ENCODE measurements at places on chromosomes 2 and 18.

DNA sequence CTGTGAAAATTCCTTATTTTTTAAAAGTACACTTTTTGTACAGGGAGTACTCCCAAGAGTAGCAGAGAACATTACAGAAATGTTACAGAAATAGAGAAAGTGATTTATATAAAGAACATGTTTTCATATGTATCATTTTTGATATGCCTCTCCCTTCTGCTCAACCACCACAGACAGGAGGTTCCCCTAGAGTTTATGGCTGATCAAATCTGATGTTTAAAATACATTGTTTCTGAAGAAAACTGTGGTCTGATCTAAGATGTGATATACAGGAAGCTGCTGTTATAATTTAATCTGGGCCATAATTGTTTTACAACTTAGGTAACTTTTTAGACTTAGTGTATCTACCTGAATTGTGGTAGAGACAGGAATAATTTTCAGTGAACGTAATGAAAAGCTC, 37.0 kb downstream of the STAT4 start:
- H3K4me1 ChIP-seq = peaks cover 69% of the 10 kb centered on the region
- H3K4me3 ChIP-seq = no peak overlapping the region
- no peak for DNase-seq
- H3K27ac ChIP-seq = peak overlapping the region; percentile 82

- no peak for DNase-seq
- H3K4me3 ChIP-seq = no peak overlapping the region
- no peaks in the 10 kb centered on the region for H3K4me1 ChIP-seq
- no peaks in the 10 kb centered on the region for H3K27me3 ChIP-seq
Observed at GRCh38 chr2:134869946-134870736, 31.7 kb downstream of the ACMSD start.

- H3K27me3 ChIP-seq = peaks cover 6% of the 10 kb centered on the region
- no peak for DNase-seq
- no peaks in the 10 kb centered on the region for H3K4me1 ChIP-seq
- H3K4me3 ChIP-seq = no peak overlapping the region
- H3K27ac ChIP-seq = no peak overlapping the region
Observed at GRCh38 chr2:172859581-172860335, 124.1 kb downstream of the RAPGEF4 start.

- no peak overlapping the region for H3K4me3 ChIP-seq
- H3K27me3 ChIP-seq = peaks cover 5% of the 10 kb centered on the region
- no peak overlapping the region for H3K27ac ChIP-seq
- H3K4me1 ChIP-seq = no peaks in the 10 kb centered on the region
Observed at GRCh38 chr18:24545651-24546050, 85.2 kb downstream of the HRH4 start.

- no peak for DNase-seq
- peak overlapping the region; percentile 29 for H3K4me3 ChIP-seq
- peak overlapping the region; percentile 80 for H3K27ac ChIP-seq
- H3K4me1 ChIP-seq = peaks cover 24% of the 10 kb centered on the region
- H3K36me3 ChIP-seq = peaks cover 4% of the 10 kb centered on the region
Observed at GRCh38 chr2:172944022-172944793, 131.4 kb upstream of the MAP3K20 start.

- no peak overlapping the region for H3K4me3 ChIP-seq
- DNase-seq = no peak
- H3K36me3 ChIP-seq = no peaks in the 10 kb centered on the region
- H3K27ac ChIP-seq = no peak overlapping the region
Observed at GRCh38 chr2:33496726-33497125, 20.3 kb downstream of the RASGRP3 start.

GRCh38 chr2:102615620-102616436, 3.5 kb upstream of the SLC9A2 start:
- peak; percentile 80 for DNase-seq
- peaks cover 15% of the 10 kb centered on the region for H3K4me1 ChIP-seq
- H3K27me3 ChIP-seq = peaks cover 35% of the 10 kb centered on the region
- H3K4me3 ChIP-seq = no peak overlapping the region
- H3K36me3 ChIP-seq = no peaks in the 10 kb centered on the region

DNA sequence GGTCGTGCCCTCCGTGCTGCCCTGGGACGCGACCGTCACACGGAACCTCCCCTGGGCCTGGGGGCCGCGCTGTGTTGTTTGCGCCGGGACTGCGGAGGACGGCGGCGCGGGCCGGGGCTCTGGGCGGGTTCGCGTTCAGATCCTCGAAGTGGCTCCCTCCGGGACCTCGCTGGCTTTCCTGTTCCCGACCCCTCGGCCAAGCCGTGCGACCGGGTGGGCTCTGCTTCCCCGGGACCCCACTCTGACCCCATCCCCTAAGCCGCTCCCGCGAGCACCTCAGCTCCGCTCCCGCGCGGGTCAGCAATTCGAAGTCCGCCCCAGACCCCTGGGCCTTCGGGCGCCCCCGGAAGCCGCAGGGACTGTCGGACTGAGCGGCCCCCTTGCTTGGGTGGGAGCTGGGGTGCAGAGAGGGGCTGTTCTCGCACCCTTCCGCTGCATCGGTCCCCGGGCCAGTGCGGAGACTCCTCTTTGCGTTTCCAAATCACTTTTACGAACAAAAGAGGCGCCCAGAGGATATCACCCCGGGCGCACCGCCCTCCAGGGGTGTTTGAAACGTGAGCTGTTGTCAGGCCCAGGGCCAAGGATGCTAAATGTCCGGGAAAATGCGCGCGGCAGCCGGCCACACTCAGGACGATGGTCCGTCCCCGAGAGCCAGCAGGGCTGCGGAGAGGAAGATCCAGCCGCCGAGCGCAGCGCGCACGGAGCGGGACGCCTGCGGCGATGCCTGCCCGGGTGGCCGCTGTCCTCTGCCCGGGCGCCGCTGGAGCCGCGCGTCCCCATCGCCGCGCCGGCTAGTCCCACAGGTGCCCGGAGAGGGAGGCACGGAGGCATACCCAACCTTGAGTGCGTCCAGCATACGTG, 73.5 kb downstream of the ZCCHC2 start:
- peaks cover 45% of the 10 kb centered on the region for H3K27me3 ChIP-seq
- DNase-seq = no peak
- H3K27ac ChIP-seq = no peak overlapping the region
- H3K36me3 ChIP-seq = no peaks in the 10 kb centered on the region
- H3K4me3 ChIP-seq = peak overlapping the region; percentile 26

GRCh38 chr2:184628051-184628450, 29.7 kb downstream of the ZNF804A start:
- no peaks in the 10 kb centered on the region for H3K4me1 ChIP-seq
- H3K36me3 ChIP-seq = no peaks in the 10 kb centered on the region
- H3K4me3 ChIP-seq = no peak overlapping the region
- no peak for DNase-seq

DNA sequence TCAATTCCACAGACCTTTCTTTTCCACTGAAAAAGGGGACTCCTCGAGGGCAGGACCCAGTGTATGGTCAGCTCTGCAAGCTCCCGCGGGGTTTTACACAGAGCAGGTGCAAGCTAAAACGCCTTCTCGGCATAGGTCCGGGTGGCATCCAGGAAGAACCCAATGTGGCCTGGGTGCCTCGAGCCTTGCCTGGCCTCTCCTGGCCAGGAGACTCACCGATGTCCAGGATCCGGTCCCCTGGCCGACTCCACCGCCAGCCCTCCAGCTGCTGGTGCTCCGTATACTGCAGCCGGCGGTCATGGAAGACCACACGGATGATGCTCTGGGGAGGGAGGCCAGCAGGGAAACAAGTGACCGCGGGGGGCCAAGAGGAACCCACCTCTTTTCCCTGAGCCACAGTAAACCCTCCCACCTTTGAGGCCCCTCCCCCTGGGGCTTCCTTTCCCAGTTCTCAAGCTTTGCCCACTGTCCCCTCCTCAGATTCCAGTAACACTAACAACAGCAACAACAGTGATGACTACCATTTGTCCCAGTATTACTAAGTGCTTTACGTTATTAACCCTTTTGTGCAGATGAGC, 36.1 kb downstream of the TFCP2L1 start:
- DNase-seq = no peak
- H3K27me3 ChIP-seq = no peaks in the 10 kb centered on the region
- no peaks in the 10 kb centered on the region for H3K4me1 ChIP-seq
- no peaks in the 10 kb centered on the region for H3K36me3 ChIP-seq

DNA sequence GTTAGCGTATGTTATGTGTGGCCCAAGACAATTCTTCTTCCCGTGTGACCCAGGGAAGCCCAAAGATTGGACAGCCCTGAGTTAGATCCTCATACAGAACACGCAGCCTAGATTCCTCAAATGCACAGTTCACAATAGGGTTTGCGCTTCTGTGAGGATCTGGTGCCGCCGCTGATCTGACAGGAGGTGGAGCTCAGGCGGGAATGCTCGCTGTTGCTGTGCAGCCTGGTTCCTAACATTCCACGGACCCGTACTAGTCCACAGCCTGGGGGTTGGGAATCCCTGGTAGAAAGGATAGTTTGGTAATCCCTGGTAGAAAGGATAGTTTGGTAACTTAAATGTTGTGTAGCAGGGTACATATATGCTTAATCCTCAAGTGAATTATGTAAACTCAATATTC, 27.0 kb downstream of the MAPRE3 start:
- no peak overlapping the region for H3K4me3 ChIP-seq
- DNase-seq = no peak
- no peaks in the 10 kb centered on the region for H3K36me3 ChIP-seq
- H3K27me3 ChIP-seq = peaks cover 5% of the 10 kb centered on the region
- no peaks in the 10 kb centered on the region for H3K4me1 ChIP-seq

- no peak overlapping the region for H3K27ac ChIP-seq
- H3K27me3 ChIP-seq = no peaks in the 10 kb centered on the region
- H3K36me3 ChIP-seq = peaks cover 26% of the 10 kb centered on the region
Observed at GRCh38 chr18:2909431-2910140, 62.8 kb downstream of the EMILIN2 start.

- DNase-seq = no peak
- no peak overlapping the region for H3K4me3 ChIP-seq
- no peaks in the 10 kb centered on the region for H3K36me3 ChIP-seq
- H3K27me3 ChIP-seq = peaks cover 4% of the 10 kb centered on the region
- no peak overlapping the region for H3K27ac ChIP-seq
- peaks cover 15% of the 10 kb centered on the region for H3K4me1 ChIP-seq
Observed at GRCh38 chr2:187505065-187505672, 49.1 kb downstream of the TFPI start.

DNA sequence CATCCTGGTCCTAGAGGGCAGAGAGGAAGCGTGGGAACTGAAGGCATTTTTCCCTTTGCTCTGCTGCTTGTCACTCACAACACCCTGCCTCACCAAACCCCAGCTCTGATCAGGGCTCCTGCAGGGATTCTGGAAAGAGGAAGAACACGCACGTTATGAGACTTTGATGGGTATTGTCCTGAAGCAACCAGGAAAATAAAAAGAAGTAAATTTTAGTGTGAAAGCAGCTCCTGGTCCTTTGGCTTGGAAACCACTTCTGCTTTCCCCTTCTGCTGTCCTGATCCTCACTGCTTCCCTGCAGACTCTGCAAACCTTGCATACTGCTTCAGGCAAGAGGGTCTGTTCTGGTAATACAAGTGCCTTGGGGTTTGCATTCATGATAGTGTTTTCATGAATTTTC, 164.1 kb downstream of the SLC8A1 start:
- no peaks in the 10 kb centered on the region for H3K36me3 ChIP-seq
- DNase-seq = no peak
- no peaks in the 10 kb centered on the region for H3K27me3 ChIP-seq
- H3K4me1 ChIP-seq = peaks cover 4% of the 10 kb centered on the region
- H3K27ac ChIP-seq = no peak overlapping the region
- H3K4me3 ChIP-seq = no peak overlapping the region

DNA sequence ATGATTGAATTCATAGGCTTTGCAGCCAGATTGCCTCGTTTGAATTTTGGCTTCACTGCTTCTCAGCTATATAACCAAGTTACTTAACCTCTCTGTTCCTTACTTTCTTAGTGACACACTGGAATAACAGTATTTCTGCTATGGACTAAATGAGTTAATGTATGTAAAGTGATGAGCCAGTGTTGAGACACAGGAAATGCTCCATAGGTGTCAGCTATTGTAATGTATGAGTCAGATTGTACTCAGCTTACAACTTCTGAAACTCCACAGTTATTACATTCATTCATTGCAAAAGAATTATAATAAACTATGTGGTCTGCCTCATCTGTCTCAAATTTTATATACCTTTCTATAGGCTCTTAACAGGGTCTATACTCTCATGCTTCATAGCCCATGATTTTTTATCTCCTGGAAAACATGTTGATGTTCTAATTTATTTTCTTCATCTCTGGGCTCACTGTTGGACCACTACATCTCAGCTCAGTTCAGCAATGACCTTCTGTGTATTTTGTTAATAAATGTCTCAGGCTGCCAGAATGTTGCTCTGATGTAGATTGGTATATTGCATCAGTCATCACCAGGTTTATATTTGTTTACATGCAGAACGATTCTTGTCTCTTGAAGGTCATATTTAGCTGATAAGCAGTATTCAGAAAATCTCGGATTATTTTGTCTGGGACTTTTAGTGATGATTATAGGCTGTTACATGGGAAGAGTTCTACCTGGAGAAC, 76.2 kb downstream of the MAP3K20 start:
- peaks cover 39% of the 10 kb centered on the region for H3K4me1 ChIP-seq
- DNase-seq = no peak
- H3K36me3 ChIP-seq = no peaks in the 10 kb centered on the region

DNA sequence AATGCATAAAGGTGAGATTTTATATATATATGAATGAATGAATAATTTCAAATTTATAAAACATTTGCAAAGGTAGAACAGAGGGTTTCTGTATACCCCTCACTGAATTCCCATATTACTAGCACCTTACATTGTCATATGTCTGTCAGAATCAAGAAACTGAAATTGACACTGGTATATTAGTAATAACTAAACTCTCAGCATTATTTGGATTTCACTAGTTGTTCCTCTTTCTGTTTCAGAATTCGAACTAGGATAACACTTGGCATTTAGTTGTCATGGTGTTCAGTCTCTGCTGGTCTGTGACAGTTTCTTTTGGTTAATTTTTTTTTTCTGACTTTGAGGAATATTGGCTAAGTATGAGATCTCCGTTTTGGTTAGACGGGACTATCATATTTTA, 275.9 kb downstream of the DCC start:
- H3K36me3 ChIP-seq = no peaks in the 10 kb centered on the region
- no peak overlapping the region for H3K4me3 ChIP-seq
- H3K27ac ChIP-seq = no peak overlapping the region
- H3K27me3 ChIP-seq = no peaks in the 10 kb centered on the region
- DNase-seq = no peak
- no peaks in the 10 kb centered on the region for H3K4me1 ChIP-seq

- H3K36me3 ChIP-seq = no peaks in the 10 kb centered on the region
- H3K27ac ChIP-seq = no peak overlapping the region
- DNase-seq = no peak
- H3K27me3 ChIP-seq = peaks cover 14% of the 10 kb centered on the region
Observed at GRCh38 chr2:152466041-152466440, 131.1 kb downstream of the FMNL2 start.
